Ascending aorta (tissue), 2 donors: ENCODE measurements at places on chromosomes 7 and 10.

DNA sequence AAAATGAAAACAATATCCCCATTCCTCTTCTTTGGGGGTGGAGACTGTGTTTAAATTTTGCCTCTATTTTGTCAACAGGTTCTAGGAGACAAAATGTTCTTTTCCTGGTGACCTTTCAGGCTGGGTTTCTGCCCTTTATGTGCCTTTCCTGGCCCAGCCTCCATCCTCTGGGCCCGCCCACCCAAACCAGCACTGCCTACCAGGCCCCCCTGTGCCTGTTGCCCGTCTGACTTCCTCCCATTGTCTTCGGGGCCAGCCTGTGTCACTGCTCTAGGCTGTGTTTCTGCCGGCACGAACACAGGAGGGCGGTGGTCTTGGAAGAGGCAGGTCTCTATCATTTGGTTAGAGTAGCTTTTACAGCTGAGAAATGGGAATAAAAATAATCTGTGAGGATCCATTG is 13.9 kb downstream of the TSPAN14 start:
- DNase-seq: peak; percentile 78

- DNase-seq: no peak
Measured at GRCh38 chr10:125087897-125088215, 72.5 kb downstream of the CTBP2 start.

DNA sequence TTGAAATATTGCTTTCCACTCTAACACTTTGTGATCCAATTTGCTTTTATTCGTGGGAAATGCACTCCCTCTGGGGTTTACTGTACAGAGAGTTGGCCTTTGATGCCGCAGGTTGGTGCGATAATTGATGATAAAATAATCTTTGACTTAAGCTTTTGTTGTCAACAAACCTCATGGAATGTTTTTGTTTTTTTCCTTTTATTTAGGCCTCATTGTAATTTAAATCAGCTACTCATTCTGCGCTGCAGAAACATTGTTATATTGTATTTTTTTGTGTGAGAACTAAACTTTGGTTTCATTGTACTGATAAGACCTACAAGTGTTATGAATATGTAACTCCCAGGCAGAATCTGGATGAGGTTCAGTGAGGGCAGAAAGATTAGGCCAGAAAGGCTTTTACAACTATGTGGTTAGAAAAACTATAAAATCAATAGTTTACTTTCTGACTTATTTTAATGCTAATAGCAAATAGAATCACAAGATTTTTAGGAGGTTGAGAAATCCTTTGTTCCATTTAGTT is 76.8 kb upstream of the POM121L12 start:
- DNase-seq: no peak

GRCh38 chr10:11450427-11450826 is 161.0 kb downstream of the USP6NL start:
- no peak for DNase-seq

DNA sequence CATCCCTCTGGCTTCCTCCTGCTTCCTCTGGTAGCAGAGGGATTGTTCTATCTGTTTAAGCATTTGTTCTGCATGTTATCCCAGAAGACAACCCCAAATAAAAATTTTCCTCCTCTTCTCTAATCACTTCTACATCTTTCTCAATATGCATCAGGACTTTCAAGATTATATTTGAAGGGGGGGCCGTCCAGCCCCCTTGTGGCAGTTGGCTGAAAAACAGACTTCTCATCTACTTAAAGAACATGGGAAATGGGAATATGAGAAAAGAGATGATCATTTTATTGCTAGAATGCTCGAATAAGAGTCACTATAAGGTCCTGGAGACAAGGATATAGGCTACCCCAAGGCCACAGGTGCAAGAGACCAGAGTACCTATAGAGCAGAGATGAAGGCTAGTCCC is 466.0 kb downstream of the REEP3 start:
- no peak for DNase-seq

DNA sequence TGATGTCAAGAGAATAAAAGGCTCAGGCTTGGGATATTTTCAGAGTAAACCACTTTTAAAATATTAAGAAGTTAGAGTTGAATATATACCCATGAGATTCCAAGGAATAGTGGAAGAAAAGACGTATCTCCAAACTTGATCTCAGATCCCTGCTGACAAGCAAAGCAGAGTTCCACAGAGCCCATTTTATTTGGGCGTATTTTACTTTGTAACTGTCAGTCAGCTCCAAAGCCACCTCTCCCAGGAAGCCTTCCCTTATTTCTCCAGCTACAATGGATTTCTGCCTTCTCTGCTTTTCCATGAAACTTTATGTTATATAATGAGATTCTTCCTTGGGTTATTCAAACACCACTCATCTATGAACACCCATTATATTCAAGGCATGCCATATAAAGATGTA is 295.7 kb downstream of the FZD1 start:
- no peak for DNase-seq

- DNase-seq: no peak
Measured at GRCh38 chr10:127426746-127427145, 122.4 kb upstream of the NPS start.

GRCh38 chr10:91196268-91197048 is 24.0 kb upstream of the PCGF5 start:
- DNase-seq: no peak

- no peak for DNase-seq
Measured at GRCh38 chr7:18684916-18685315, 189.4 kb downstream of the HDAC9 start.

GRCh38 chr7:28771906-28772622 is 186.1 kb downstream of the TRIL start:
- no peak for DNase-seq
